ENCODE measurements at places on chromosomes 13 and 19. TPM values are rescaled to one million over a fixed set of nuclear protein-coding genes. Genes with fewer than 3 reads are reported as not detected.

The CCDC106 gene
- total RNA-seq = 17.9 TPM

- no peak for DNase-seq
Measured at GRCh38 chr13:63311587-63311986, 1895.9 kb upstream of the PCDH20 start.

The ZBTB32 gene
- not detected for total RNA-seq

The GARIN5B gene
- total RNA-seq = not detected

- no peak for DNase-seq
Measured at GRCh38 chr19:5974721-5975387, 3.1 kb downstream of the RANBP3 start.

The TPGS1 gene
- 78.1 TPM for total RNA-seq

The CYP4F12 gene
- not detected for total RNA-seq

DNA sequence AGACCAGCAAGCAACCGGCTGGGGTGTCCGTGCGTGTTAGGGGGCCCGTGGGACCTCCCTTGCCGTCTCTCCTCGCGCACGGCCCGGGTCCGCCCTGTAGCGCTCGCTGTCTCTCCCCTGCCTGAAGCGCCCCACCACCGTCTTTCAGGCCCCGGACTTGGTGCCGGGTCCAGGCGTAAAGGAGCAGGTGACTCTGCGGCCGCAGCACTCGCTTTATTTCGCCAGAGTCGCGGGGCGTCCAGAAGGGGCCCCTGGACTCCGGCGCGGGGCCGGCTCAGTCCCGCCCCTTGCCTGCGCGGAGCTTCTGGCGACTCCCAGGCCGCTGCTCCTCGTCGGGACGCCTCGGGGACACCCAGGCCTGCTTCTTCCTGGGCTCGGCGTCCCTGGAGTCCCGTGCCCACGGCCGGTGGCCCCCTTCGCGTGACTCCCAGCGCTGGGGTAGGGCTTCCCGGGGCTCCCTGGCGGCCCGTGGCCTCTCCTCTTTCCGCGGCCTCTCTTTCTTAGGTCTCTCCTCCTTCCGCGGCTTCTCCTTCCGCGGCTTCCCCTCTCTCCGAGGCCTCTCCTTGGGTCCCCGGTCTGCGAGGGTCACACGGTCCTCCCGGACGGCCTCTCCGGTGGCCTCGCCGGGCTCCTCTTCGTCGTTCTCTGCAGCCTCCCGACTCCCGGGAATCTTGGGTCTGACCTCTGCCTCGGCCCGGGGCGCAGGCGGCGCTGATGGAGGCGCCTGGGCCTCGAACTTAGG, 3.1 kb downstream of the AMH start:
- DNase-seq = no peak

The FFAR1 gene
- 0.06 TPM for total RNA-seq

DNA sequence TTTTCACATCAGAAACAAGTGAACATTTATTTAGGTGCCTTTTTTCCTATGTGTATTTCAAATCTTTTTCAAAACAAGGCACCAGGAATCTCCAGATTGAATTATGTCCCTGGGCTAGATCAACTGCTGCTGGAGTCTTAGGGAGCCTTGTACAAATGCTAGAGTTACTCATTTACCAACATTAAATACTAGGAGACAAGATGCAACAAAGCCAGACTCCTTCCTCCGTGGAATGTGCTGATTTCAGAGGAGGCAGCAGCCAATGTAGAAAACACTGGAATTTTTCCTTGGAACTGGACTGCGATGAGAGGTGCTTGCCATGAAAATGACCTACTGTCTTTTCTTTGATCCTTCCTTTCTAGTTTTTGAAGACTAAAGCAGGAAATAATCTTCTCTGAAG, 1514.7 kb upstream of the MIR17HG start:
- DNase-seq = peak; percentile 30

DNA sequence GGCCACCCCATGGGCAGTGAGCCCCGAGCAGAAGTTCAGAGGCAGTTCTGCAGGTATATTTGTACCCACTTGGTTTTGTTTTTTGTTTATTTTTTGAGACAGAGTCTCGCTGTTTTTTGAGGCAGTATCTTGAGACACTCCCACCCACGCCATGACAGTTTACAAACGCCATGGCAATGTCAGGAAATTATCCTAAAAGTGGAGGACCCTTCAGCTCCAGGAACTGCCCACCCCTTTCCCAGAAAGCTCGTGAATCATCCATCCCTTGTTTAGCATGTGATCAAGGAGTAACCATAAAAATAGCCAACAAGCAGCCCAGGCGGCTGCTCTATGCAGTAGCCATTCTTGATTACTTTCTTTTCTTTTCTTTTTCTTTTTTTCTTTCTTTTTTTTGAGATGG, 41.0 kb downstream of the CELF5 start:
- no peak for DNase-seq

DNA sequence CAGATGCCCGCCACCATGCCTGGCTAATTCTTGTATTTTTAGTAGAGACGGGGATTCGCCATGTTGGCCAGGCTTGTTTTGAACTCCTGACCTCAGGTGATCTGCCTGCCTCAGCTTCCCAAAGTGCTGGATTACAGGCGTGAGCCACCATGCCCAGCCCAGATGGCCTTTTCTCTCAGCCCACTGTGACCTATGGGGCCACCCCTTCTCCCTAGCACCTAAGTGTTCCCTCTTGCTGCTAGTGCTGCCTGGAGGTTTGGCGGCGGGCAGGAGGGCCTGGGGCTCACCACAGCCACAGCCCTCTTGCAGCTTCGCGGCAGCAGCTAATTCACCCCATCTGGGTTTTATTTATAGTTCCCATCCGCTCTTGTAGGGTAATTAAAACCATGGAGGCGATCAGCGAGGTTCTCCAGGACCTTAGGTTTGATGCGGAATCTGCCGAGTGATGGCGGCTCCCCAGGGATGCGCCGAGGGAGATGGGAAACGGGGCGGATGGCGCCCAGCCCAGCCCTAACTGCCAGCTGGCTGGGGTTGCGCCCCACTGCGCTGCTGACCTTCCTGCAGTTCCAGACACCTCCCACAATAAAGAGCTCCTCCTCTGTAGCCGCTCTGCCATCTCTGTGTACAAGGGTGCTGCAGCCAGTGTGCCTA, 3.3 kb downstream of the REX1BD start:
- DNase-seq = no peak

All from epithelial cell of proximal tubule (primary cell).